Panc1 (cell line): ENCODE measurements at places on chromosomes 3 and 15.

DNA sequence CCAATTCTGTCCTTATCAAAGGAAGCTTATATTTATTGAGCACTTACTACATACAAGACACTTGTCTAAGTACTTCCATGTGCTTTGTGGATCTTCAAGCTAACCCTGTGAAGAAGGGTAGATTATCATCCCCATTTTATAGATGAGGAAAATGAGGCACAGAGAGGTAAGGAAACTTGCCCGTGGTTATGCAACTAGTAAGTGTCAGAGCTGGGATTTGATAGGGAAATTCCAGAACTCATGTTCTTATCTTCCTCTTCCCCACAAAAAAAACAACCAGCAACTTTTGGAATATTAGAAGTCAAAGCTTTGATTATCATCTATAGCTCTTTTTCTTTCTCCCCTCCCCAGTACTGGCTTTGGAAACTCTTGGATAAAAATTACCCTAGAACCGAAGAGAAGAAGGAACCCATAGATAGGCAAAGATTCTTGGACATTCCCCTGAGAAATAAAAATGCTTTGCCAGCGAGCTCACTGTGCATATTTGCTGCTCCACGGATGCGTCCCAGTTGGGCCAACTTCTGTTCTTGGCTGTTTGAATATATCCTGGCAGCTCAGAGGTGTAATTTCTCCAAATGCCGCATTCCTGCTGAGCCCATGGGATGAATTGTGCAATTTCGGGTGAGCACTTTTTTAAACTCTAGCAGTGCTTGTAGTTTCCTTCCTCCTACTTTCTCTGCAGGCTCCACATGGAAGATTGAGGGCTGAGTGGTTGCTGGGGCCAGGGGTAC lies 591.5 kb upstream of the CFAP20DC start:
- DNase-seq, result no peak

GRCh38 chr3:127035677-127036076 lies 52.8 kb downstream of the PLXNA1 start:
- no peak for DNase-seq

DNA sequence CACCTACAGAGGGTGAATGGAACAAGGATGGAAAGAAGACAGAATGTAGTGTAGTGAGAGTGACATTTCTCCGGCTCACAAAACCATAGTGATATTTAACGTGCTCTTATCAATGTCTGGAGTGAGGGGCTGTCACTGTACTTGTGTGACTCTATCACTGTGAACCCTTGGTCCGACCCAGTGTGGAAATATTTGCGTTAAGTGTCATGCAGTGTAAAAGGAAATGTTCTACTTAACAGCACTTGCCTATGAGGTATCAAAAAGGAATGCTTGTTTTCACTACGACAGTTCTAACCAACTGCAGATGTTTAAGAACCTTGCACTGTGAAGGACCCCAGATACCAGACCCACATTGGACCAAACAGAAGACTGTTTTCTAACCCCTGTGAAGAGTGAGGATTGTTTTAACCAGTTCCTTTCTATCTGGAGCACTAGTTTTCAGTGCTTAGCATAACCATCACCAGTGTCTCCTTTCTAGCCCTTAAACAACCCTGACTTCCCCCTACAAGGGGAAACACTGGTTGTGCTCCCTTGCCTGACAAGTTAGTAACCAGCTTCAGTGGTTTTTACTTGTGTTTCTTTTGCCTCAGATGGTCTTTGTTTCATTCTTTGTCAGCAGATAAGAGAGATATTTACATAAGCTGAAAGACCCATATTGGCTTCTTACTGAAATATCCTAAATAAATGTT lies 144.7 kb upstream of the ABHD17C start:
- DNase-seq, result no peak

DNA sequence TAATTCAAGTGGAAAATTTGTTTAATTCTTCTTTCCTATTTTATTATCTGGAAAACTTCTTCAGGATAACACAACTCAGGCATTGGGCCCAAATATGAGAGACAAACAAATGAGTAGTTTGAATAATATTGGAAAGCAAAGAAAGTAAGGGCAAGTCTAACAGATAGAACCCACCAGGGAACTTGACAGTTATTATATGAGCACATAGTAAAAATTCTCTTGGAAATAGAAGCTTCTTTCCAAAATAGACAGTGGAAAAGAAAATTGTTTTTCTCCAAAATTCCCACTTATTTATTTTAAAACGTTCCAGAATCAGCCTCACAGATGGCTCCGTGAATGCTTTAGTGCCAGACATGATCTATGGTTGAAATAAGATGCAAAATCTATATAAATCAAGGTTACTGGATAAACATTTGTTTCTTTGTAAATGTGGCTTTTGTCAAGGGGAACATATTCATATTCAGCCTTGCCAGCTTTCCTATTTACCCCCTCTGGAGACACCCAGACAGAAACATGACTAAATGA lies 23.9 kb downstream of the LDHAL6B start:
- DNase-seq, result no peak

DNA sequence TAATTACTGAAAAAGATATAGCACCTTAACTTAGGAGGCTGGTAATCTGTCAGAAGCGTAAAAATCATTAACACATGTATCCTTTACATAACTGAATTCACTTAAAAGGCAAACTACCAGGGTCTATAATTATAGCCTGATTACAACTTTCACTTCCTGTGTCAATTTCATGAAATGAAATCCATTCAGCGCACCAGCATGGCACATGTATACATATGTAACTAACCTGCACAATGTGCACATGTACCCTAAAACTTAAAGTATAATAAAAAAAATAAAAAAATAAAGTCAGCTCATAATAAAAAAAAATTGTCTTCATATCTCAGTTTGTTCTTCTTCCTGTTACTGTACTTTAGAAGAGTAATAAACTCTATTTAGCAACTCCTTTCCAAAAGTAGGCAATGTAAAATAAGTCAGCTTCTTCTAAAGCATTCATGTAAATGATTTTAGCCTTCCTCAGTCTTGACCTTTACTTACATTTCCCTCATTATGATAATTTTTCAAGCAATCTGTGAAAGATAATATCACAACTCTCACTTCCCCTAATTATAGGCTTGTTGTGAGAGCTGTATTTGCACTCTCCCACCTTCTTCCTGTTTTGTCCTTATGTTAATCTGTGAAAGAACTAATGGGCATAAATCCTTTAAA lies 50.1 kb downstream of the KBTBD8 start:
- no peak for DNase-seq

DNA sequence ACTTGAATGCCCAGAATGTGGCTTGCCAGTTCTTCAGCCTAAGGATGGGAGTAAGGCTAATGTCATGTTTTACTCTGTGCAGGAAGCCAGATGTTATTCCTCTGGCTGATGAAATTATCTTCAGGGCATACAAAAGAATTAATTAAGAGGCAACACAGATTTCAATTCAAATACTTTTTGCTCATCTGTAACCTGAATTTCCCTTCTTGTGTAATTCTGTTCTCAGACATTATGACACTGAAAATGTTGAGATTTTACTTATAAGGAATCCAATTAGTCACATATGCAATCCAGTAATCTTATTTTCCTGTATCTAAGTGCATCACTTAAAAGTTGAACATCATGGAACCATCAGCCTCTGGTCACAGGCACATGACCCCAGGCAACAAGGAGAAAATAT lies 136.5 kb downstream of the CPNE4 start:
- DNase-seq, result no peak
